ENCODE measurements at places on chromosomes 13 and 19. TPM values are rescaled to one million over a fixed set of nuclear protein-coding genes. Genes with fewer than 3 reads are reported as not detected.

The BST2 gene
- total RNA-seq: 156 TPM

The SERPINE3 gene
- not detected for total RNA-seq

The SPACA4 gene
- total RNA-seq: not detected

The RAB3A gene
- total RNA-seq: 2.6 TPM

The SYDE1 gene
- 4.9 TPM for total RNA-seq

The CCL25 gene
- total RNA-seq: not detected

GRCh38 chr19:12994701-12995595 lies at the start of gene NFIX:
TSS of gene NFIX (plus strand) at chr19:12995475. CDS start at chr19:12995838, 363 bp downstream.
- peak; percentile 75 for DNase-seq

- no peak for DNase-seq
Observed at GRCh38 chr13:91520952-91521351, 122.5 kb downstream of the GPC5 start.

DNA sequence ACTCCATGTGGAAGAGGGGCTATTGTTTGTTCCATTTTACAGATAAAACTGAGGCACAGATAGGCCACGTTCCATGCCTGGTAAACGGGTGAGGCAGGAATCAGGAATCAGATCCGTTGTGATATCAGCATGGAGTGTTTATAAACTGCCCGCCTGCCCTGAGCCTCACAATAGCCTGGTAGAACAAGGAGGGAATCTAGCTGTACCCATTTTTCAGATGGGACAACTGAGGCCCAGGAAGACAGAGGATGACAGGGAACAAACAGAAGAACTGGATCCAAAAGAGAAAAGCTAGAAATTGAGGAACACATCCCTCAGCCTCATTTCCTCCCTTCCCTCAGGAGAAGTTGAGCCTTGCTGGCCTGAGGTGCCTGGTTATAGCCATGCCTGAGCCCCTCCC lies 32.5 kb downstream of the CERS4 start:
- DNase-seq: no peak

GRCh38 chr19:54969647-54970046 lies 3.5 kb downstream of the NLRP2 start:
- no peak for DNase-seq

DNA sequence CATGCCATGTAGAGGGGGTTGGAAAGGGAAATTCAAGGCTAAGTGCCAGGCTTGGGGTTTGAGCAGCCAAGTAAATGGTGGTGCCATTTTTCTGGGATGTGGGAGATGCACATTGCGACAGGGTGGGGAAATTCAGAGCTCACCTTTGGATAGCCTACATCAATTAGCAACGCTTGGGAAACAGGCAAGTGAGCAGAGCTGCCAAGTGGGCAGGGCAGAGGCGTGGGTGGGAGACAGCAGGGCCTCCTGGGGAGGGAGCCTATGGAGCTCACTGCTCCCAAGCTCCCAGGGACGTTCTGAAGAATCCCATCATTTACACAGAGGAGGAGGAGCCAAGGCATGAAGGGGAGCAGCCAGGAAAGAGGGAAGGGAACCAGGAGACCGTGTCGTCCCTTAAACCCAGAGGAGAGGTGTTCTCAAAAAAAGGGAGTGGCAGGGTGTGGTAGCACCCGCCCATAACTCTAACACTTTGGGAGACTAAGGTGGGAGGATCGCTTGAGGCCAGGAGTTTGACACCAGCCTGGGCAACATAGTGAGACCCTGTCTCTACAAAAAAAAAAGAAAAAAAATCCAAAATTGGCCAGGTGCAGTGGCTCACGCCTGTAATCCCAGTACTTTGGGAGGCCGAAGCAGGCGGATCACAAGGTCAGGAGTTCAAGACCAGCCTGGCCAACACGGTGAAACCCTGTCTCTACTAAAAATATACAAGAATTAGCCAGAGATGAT lies 11.5 kb upstream of the CCNE1 start:
- DNase-seq: no peak

DNA sequence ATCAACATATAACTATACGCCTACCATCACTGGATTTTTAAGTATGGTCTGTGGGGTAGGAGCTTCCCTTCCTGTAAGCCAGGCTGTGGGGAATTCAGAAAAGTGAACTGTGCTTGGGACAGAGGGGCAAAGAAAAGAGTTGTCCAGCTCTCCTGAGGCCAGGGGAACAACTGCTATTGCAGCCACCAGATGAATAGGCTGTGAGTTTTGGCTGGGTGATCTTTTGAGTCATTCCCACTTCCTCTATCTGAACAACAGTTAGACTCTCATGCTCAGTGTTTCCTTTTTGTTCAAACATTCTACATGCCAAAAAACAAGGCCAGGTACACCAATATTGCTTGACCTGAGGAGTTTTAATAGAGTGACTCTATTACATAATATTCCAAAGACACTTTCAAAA lies 426.2 kb upstream of the DACH1 start:
- no peak for DNase-seq

DNA sequence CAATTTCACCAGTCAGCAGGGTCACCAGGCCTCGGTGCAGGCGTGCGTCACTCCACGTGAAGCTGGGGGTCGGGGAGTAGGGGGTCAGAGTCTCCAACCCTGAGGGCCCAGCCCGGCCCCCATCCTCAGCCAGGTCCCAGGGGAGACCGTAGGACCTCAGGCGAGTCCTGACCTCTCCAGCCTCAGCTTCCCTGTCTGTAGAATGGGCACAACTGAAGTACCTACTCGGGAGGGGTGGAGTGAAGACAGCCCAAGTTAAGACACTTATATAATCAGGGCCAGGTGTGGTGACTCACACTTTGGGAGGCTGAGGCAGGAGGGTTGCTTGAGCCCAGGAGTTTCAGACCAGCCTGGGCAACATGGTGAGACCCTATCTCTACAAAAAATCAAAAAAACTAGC lies 2.7 kb upstream of the SPACA4 start:
- no peak for DNase-seq

GRCh38 chr19:31085125-31085524 lies 264.1 kb downstream of the TSHZ3 start:
- no peak for DNase-seq

GRCh38 chr13:31774186-31774750 lies 34.9 kb downstream of the RXFP2 start:
- DNase-seq: no peak
